Stomach (tissue), 19 donors: ENCODE measurements at places on chromosomes 2 and 18. TPM values are rescaled to one million over a fixed set of nuclear protein-coding genes. Genes with fewer than 3 reads are reported as not detected.

The RABL2A gene
- 5.5 TPM for polyA plus RNA-seq

The SP9 gene
- polyA plus RNA-seq, result not detected

The TFCP2L1 gene
- 10.4 TPM for polyA plus RNA-seq

The LIMS3 gene
- polyA plus RNA-seq, result 0.50 TPM

The RAPH1 gene
- 2.5 TPM for polyA plus RNA-seq

The FAHD2B gene
- polyA plus RNA-seq, result 30.4 TPM

The SCN3A gene
- polyA plus RNA-seq, result under 0.01 TPM

The TCF7L1 gene
- polyA plus RNA-seq, result 4.3 TPM

The FSIP2 gene
- 0.19 TPM for polyA plus RNA-seq

The PAIP2B gene
- polyA plus RNA-seq, result 5.4 TPM

The ROCK2 gene
- 7.7 TPM for polyA plus RNA-seq

The C1QL2 gene
- polyA plus RNA-seq, result not detected

The POTEC gene
- polyA plus RNA-seq, result not detected

The REG1B gene
- polyA plus RNA-seq, result 1.7 TPM

The FNDC4 gene
- 15.1 TPM for polyA plus RNA-seq

The COL3A1 gene
- 60.7 TPM for polyA plus RNA-seq

The DTNA gene
- 11.1 TPM for polyA plus RNA-seq

The LOXHD1 gene
- 0.12 TPM for polyA plus RNA-seq

The ITPRIPL1 gene
- polyA plus RNA-seq, result not detected

The EVX2 gene
- not detected for polyA plus RNA-seq

The ITGAV gene
- 11.7 TPM for polyA plus RNA-seq

The HOXD1 gene
- polyA plus RNA-seq, result 0.23 TPM

The MFSD2B gene
- polyA plus RNA-seq, result 0.61 TPM

The IL1F10 gene
- not detected for polyA plus RNA-seq

The CNGA3 gene
- polyA plus RNA-seq, result 0.13 TPM

The C1GALT1C1L gene
- not detected for polyA plus RNA-seq

The ZC3H6 gene
- 0.61 TPM for polyA plus RNA-seq

The DSC3 gene
- polyA plus RNA-seq, result not detected

The CHRND gene
- polyA plus RNA-seq, result not detected

The ABCB11 gene
- not detected for polyA plus RNA-seq

The ACMSD gene
- not detected for polyA plus RNA-seq

The RFTN2 gene
- 2.7 TPM for polyA plus RNA-seq

The CAPN14 gene
- 0.06 TPM for polyA plus RNA-seq

The HIBCH gene
- 12.8 TPM for polyA plus RNA-seq

The AQP12B gene
- not detected for polyA plus RNA-seq

The DPP10 gene
- polyA plus RNA-seq, result 0.56 TPM

The GAD1 gene
- 0.38 TPM for polyA plus RNA-seq

The NDC80 gene
- polyA plus RNA-seq, result 2.1 TPM

The LYG2 gene
- not detected for polyA plus RNA-seq

The ASB3 gene
- 7.6 TPM for polyA plus RNA-seq

The ADRA2B gene
- 0.45 TPM for polyA plus RNA-seq

The TWIST2 gene
- polyA plus RNA-seq, result 5.6 TPM

The LIMS4 gene
- 0.28 TPM for polyA plus RNA-seq

The IL1RL1 gene
- 40.9 TPM for polyA plus RNA-seq

The GRB14 gene
- polyA plus RNA-seq, result 0.62 TPM

The RBMS1 gene
- 15.6 TPM for polyA plus RNA-seq

The LYPD6B gene
- polyA plus RNA-seq, result 10.9 TPM

The NYAP2 gene
- not detected for polyA plus RNA-seq

The PNPT1 gene
- polyA plus RNA-seq, result 4.1 TPM

The VAPA gene
- polyA plus RNA-seq, result 184 TPM

The OR6B2 gene
- not detected for polyA plus RNA-seq

The RALBP1 gene
- 40.6 TPM for polyA plus RNA-seq

The ITGB6 gene
- 2.7 TPM for polyA plus RNA-seq

The SLC11A1 gene
- 4.2 TPM for polyA plus RNA-seq

The RPRM gene
- polyA plus RNA-seq, result 1.6 TPM

The SPOPL gene
- 3.1 TPM for polyA plus RNA-seq

The LYPD6 gene
- polyA plus RNA-seq, result 1.6 TPM

The SEMA4C gene
- polyA plus RNA-seq, result 15.8 TPM
